ENCODE measurements at places on chromosomes 16 and 17.

GRCh38 chr17:64281962-64282752 is 19.1 kb upstream of the TEX2 start:
- peak; percentile 82 for DNase-seq

DNA sequence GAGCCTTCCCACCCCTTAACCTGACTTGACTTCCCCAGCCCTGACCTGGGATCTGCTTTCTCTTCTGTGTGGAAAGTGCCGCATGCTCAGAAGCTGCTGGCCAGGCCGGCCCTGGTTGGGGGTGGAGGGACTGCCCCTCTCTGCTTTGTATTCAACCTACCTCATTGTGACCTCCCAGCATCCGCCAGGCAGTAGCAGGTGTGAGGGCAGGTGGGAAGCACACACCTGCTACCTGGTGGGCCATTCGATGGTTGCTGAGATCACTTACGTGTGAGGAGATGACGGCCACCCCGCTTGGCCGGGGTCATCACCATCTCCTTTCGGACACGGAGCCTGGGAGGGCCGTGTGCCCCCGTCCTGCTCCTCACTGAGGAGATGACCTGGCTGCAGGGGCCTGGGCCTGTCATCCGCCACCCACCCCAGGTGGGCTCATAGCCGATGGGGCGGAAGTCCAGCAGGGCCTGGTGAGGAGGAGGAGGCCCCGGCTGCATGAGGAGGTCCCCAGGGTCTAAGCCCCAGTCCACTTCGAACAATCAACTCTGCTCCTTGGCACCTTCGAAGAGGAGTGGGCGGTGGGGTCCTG is 7.1 kb downstream of the CPNE7 start:
- no peak for DNase-seq

DNA sequence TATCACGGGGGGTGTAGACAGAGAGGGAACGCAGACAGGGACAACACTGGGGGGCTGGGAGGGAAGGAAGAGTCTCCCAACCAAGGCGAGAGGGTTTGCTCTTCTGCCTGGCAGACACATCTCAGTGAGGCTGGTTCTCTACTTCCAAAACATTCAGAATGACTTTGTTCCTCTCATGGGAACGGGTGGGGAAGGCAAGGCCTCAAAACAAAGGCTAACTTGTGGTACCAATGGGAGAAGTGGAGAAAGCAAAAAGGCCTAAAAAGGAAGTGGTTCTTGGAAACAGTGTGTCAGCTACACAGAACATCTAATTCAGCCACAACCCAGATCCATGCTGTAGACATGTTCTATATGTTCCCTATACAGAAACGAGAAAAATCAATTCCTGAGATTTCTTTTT is 7.5 kb downstream of the FLOT2 start:
- no peak for DNase-seq

- DNase-seq = peak; percentile 65
These were observed 206.2 kb downstream of the PRKCB start for GRCh38 chr16:24041834-24042631.
